SW480 (cell line): ENCODE measurements at places on chromosomes 13 and 19.

DNA sequence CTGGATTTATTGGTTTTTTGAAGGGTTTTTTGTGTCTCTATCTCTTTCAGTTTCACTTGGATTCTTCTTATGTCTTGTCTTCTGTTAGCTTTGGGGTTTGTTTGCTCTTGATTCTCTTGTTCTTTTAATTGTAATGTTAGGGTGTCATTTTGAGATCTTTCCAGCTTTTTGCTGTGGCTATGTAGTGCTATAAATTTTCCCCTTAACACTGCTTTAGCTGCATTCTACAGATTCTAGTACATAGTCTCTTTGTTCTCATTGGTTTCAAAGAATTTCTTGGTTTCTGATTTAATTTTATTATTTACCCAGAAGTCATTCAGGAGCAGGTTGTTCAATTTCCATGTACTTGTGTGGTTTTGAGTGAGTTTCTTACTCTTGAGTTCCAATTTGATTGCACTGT lies 24.6 kb downstream of the ZNF430 start:
- DNase-seq = no peak

GRCh38 chr13:102697264-102697663 lies 2.4 kb upstream of the METTL21C start:
- DNase-seq = no peak

DNA sequence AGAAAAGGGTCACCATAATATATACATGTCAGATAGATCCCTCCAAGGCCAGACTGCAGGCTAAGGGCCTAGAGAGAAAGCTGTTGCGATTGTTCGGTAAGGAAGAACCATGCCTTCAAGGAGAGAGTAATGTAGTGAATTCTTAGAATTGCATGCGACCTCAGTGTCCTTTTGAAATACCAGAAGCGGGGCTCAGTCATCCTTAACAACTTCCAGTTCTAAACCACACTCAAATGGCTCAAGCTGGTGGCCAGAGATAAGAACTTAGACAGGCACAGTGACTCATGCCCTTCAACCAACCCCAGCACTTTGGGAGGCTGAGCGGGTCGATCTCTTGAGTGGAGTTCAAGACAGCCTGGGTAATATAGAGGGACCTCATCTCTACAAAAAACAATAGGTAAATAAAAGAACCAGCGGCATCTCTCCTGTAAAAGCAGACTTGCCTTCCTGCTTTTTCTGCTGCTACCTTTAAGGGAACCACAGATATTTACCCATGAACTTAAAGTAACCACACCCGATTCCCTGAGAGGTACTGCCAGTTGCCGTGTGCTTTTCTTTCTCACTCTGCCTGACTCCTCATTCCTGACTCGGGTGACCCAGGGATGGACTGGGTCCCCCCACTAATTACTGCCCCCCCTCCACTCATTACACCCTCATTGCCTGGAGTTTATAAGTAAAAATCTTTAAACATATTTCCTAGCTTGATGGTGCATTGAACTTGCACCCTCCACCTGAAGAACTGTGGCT lies 15.4 kb upstream of the SIGLEC6 start:
- DNase-seq = peak; percentile 76

- peak; percentile 56 for DNase-seq
Measured at GRCh38 chr19:18932216-18932841, 8.7 kb downstream of the HOMER3 start.

DNA sequence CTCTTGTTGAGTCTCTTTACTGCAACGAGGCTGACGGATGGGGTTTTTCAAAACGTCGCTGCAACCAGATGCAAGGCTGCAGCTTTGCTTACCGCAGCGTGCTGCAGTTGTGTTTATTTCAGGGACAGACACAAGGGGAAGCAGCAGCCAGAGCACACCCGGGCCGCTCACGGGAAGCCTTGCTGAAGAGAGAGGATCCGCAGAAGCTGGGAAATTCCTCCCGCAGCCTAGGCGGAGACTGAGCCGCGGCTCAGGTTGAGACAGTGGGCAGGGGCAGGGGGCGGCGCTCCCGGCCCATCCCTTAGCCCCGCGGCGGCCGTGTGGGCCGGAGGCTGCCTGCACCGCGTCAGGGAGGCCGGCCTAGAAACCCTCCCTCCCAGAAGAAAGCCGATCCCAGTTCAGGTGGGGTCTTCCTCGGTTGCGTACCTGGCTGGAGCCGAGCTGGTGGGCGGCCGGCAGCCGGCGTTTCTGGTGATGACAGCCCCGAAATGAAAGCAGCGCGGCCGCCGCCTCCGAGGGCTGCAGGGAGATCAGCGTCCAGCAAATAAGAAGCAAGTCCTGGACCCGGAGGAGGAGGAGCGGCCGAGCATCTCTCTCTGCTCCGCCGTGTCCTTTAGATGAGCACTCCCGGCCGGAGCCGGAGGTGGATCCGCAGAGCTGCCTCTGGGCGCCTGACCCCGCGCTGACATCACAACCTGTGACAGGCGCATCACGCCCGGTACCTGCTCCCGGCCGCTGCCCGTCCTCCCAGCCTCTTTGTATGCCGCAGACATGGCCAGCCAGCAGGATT lies at the start of gene FRY:
Gene FRY, plus strand, starts transcription at position 750 of the 790 bp plus-strand sequence. Its CDS starts 22 bp downstream, at position 772.
- peak; percentile 86 for DNase-seq

DNA sequence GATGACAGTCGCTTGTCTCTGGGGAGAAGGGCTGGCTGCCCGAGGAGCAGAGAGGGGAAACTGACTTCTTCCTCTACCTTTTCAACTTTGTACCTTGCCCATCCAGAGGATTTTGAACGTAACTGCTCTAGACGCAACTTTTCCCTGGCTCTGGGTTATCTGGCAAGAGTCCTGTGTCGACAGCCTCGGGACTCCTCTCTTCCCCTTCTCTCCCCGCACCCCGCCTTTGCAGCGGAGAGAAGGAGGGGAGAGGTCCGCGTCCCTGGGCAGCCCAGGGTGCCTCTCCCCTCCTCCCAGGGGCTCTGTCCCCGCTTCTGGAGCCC lies 574 bp downstream of the SH3GL1 start:
- DNase-seq = no peak

GRCh38 chr19:55353356-55353802 lies 1.1 kb downstream of the COX6B2 start:
- DNase-seq = no peak

DNA sequence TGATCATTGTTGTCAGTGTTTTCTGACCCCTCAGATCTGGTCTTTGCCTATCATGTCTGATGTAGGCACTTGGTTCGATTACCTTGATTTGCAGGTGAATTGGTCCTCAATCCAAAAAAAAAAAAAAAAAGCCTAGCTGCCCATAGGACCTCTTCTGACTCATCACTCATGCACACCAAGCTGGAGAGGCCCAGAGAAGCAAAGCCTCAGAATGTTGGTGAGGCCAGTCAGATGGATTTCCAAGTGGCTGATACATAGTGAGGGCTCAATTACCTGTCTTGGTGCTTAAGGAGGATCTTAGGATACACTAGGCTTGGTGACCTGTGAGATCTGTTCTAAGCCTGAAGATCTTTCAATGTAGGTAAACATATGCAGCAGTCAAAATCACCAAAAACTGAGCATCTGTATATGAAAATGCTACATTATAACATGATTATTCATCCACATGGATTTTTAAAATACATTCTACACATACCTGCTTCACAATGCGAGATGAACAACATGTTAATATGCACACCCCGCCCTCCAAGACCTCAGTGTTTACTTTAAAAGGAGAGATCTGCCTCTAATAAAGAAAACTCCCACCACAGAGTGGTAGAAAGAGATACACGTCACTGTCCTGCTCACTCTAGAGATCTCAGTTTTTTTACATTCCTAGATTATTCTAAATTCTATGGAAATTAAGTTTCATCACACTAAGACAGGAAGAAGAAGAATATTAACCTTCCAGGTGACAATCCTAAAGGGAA lies 79.9 kb upstream of the RAP2A start:
- DNase-seq = no peak

DNA sequence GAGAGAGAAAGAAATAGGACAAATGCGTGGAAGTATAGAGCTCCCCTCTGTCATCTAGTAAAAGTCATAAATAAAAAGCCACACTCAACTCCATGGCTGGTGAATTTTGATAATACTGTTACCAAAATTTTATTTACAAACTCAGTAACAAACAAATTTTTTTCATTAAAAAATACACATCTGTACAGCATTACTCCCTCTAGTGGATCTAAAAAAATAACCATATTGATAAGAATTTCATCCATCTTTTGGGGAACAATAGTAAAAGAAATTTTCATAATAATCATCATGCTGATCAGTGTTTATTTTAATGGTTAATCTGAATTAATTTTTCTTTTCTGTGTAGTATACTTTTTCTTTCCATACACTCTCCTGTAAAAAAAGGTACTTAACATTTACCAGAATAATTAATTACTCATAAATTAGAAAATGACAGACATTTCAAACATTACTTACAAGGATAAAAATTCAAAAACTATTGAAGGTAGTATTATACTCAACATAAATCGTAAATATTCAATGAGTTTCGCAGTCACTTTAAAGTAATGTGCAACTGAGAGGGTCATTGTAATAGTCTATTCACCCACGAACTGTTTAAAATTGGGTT lies 173.5 kb upstream of the LSM14A start:
- DNase-seq = peak; percentile 33

DNA sequence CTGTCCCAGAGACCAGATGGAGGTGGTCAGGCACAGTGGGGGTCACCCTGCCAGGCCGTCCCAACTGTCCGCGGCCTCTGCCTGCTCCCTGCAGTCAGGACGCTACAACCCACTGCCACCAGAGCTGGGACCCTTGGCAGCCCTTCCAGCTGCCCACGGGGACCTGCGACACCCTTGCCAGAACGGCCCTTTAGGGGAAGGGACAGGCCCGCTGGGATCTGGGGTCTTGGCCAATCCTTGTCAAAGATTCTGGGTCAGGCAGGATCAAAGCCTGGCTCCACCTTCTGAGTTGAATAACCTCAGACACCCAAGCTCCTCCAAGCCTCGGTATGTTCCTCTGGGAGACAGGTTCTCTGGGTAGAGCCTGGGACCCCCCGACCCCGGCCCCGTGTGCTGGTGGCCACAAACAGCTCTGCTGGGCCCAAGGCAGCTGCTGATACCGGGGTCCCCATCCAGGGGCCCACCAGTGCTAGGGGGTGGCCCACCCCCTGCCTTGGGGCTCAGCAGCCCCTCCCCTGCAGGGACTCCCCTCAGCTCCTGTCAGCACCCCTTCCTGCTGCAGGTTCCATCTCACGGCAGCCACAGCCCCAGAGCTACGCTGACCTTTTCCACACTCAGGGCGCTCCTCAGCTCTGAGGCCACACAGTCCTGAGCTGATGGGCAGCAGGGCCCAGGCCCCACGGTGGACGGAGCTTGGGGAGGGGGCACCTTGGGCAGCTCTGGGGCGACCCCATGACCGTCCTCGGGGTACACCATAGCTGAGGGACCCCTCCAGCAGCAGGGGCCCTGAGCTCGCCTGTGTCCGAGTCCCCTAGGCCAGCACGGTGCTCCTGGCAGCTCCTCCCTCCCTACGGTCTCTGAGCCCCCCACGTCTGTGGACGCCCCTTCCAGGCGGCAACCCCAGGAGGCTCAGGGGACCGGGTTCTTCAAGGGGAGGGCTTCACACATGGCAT lies 18.4 kb downstream of the SBNO2 start:
- DNase-seq = no peak

- no peak for DNase-seq
Measured at GRCh38 chr13:114145256-114145655, 12.8 kb upstream of the RASA3 start.

GRCh38 chr13:36453516-36453915 lies 21.2 kb downstream of the CCNA1 start:
- peak; percentile 23 for DNase-seq

DNA sequence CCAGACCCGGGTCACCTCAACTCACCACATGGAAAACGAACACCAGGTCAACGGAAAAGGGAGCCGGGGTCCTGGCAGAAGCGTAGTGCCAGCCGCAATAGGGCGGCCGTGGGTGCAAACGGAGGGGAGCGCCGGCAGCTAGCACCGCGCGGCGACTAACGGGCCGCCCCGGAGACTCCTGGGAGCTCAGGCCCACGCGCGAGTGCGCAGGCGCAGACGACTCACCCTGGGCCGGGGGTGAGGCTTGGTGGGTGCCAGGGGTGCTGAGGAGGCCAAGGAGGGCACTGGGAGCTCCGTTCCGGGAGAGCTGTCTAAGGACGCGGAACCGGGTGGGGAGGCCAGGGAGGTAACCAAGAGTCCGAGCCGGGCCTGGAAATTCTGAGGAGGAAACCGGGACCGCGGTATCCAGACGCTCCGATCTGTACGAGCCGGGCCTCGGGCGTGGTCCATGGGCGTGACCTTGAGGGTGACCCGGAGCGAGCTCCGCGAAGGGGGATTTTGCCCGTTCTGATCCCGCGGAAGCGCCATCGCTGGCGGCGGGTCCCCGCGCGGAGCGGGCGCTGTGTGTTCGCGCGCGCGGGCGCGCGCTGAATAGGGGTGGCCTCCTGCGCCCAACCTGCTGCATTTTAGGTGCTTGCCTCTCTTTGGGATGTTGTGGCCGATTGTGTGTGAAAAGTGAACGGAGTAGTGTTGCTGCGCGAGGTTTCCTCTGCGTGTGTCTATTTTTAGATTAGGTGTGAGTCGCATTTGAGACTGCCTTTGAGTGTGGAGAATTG lies at the start of gene ZNF382:
Gene ZNF382, plus strand, starts transcription at position 213 of the 776 bp plus-strand sequence. CDS start 4,602 bp downstream, outside the sequence.
- no peak for DNase-seq

GRCh38 chr13:99416411-99417121 lies 84.7 kb upstream of the TM9SF2 start:
- no peak for DNase-seq
